NCI-H774 (cell line): ENCODE measurements at places on chromosomes 16 and 17.

DNA sequence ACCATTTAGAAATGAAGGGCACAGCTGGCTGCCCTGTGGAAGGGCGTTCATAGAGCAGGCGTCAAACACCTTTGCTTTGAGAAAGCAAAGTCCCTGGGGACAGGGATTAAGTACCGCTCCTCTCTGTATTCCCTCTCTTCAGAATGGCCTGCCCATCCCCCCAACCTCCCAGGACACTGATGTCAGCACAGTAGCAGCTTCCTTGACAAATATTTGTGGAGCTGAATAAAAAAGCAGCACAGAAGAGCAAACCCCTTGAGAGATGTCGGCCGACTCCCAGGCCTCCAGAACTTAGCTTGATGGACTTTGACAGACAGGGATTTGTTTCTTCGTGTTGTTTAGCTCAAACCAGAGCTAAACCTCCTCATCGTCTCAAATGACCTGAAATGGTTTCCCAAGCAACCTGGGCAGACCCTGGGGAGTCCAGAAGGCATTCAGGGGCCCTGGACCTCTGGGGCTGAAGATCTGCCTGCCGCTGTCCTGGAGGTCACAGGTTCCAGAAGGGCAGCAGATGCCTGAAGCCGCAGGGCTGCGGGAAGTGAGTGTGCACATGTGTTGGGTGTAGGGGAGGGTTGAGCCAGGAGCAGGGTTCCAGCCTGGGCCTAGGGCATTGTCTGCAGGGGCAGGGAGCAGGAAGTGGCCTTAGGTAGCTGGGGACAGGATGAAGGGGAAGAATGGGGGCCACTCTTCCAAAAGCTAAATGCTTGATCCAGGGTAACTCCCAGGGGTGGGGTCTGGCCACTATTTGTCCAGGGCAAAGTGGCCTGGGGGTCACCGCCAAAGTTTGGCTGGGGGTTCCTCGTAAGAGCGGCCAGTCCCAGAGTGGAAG lies 42.3 kb upstream of the NKD1 start:
- no peak for DNase-seq

DNA sequence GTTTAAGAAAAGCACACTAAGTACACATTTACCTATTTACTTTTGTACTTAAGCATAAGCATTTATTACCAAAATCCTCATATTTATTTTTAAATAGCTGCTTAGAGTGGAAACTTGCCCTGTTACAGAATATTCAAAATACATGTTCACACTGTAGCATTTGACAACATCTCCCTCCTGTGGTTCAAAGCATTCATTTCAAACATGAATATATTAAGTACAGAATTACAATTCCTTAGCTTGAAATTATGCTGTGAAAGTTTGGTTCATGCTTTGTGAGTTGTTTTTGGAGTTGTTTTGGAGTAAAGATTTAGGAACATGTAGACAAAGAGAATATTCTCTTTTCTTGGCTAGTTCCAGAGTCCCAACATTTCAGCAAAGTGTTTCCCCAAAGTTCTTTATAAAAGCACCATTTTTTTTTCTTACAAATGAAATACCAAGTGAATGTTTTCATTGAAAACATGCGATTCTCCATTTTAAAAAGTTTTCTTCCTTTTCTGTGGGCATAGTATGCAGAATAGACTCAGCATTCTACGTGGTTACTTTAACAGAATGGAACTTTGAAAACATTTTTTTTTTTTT lies 33.2 kb downstream of the TUBD1 start:
- peak; percentile 28 for DNase-seq

GRCh38 chr16:8108991-8109509 lies 481.3 kb downstream of the TMEM114 start:
- no peak for DNase-seq

DNA sequence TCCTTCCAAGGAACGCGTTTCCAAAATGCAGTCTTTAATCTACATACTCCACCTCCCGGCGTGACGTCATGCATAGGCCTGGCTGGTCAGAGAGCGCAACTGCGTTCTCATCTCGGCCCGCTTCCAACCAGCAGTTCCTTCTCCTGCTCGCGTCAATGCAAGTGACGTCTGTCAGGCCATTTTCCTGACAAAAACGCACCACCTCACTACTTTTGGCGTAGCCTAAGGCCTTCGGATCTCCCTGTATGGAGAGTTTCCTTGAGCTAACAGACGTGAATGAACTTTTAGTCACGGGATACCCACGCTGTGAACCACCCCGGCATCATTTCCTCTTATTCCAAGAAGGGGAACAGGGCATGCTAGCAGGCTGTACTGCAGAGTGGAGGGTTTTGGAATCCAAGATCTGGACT lies 25.0 kb downstream of the TEX14 start:
- peak; percentile 94 for DNase-seq

DNA sequence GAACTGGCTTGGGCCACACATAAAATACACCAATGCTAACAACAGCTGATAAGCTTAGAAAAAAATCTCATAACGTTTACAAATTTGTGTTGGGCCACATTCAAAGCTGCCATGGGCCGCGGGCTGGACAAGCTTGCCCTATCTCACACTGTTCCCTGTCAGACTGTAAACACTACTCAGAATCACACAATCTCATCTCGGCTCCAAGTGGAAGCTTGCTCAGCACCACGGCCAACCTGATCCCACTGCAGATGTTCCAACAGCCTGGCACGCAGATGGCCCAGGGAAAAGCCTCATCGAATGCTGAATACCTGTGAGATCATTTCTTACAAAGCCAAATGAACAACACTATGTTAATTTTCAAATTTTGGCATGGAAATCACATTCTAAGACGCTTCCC lies 125.8 kb downstream of the ANKRD11 start:
- no peak for DNase-seq

DNA sequence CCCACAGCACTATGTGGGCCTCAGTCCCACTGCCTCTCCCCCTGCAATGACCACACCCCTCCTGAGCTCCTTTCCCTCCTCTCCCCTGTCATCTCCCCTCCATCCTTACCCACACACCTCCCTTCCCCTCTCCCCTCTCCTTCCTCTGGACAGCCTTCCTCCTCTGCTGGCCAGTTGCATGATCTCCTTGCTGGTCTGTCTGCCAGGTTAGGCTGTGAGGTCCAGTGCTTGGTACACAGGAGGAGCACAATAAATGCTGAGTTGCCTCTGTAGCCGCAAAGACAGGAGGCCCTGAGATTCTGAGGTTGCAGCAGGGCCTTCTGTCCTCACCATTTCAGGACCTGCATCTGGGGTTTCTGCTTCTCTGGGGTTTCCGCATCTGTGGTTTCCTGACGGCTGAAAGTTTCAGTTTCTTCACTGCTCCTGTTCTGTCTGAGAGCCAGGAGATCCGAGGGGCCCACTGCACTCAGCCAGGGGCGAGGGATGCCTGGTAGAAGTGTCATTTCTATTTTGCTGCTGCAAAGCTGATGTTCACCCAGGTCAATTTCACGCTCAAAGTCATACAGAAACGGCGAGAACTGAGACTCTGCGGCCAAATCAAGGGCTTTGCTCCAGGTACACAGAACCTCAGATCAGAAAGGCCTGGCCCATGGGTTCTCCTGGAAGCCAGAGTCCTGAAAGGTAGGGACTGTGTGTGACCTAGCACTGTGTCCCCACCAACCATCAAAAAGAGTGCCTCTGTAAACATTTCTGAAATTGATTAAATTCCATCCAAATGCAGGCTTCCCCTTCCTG lies 4.6 kb upstream of the SLC12A3 start:
- DNase-seq: no peak

- no peak for DNase-seq
Observed at GRCh38 chr16:89727406-89728120, 6.2 kb downstream of the ZNF276 start.

DNA sequence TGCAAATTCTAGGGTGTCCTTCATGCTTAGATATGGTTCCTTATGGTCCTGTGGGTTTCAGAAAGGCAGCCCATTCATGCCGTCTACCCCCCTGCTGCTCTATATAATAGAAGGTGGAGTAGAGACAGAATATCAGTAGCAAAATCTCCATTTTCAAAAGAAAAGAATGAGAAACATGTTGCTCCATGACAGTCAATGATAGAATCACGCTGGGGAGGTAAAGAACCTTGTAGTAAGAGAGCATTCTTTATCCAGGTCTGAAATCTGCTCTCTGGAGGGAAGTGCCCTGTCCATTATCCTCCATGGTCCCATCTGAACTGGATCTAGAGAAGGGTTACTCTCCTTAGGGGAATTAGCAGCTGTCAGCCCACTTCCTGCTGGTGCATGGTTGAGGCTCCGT lies 272.8 kb downstream of the WWOX start:
- no peak for DNase-seq

DNA sequence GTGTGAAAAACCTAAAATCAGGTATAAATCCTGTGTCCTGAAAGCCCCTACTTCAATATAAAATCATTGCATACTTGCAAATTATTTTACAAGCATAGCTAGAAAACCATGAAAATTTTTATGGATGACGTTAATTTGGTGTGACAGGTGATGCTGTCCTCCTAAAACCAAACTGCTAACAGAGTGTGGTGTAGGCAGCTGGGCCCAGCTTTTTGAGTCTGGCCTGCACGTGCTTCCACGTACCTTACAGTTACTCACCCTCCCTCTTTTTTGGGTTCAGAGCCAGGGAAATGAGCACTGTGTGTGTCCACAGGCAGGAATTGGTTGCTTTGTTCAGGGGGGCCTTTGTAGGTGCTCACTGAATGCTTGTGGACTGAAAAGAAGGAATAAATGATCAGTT lies 36.4 kb downstream of the CLEC16A start:
- no peak for DNase-seq

- no peak for DNase-seq
Observed at GRCh38 chr16:68719993-68720489, 17.1 kb upstream of the CDH1 start.

DNA sequence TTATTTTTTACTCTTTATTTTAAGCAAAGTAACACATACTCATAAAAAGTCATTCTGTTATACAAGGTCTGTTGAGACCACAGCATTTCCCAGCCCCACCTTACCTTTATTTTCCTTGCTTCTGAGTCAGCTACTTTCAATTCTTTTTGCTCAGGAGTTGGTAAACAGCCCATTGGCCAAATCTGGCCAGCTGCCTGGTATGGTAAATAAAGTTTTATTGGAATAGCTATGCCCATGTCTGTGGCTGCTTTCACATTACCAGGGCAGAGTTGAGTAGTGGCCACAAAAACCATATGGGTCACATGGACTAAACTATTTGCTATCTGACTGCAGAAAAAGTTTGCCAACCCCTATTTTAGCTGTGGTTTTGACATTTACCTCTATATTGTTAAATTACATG lies 3.4 kb upstream of the NSRP1 start:
- DNase-seq: peak; percentile 75

GRCh38 chr16:56355221-56355620 lies 70.1 kb downstream of the AMFR start:
- no peak for DNase-seq

GRCh38 chr17:32111141-32111771 lies 31.0 kb upstream of the RHOT1 start:
- DNase-seq: peak; percentile 45

DNA sequence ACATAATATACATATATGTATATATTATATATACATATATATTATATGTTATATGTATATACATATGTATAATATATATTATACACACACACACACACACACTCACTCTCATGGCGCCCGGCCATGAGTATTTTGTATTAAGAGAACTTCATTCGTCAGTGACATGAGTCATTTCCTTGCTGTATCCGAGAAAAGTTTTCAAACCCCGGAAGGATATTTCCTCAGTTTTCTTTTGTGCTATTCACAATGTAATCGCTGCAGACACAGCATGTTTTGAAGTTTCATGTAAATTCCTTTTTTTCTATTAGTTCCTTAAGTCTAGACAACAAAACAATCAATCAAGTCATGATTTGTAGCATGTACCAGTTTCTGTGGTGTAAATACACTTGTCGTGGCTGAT lies 33.3 kb downstream of the OR1D5 start:
- DNase-seq: no peak

DNA sequence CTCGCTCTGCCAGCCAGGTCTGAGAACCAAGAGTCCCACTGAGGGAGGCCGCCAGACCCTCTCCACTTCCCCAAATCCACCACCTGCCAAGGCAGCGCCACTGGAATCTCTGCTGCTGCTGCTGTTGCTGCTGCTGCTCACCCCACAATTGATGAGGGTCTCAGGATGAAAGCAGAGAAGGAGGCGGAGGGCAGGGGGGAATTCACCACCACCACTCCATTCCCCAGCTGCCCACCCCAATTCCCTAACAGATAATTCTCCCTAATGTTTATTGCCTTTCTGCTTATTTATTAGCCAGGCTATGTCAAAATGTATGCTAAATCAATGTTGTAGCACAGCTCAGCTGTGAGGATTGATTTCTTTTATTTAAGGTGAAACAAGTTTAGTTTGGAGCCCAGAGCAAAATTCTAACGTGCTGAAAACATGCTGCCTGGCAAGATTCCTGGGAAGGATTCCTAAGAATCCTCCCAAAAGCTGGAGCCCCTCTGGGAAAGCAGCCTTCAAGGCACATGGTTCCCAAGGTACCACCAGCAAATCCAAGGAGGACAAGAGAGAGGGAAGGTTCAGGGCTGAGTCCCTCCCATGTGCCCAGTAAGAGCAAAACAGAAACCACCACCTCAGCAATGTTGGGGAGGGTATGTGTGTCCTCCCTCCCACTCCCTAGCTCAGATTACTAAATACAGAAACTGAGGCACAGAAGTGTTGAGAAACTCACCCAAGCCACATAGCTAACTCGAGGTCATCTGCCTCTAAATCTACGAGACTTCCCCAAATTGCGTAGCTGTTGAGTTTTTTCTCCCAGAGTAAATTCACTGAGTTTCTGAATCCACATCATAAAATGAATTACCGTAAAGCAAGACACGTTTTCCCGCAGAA lies 12.2 kb upstream of the CDH5 start:
- DNase-seq: no peak

DNA sequence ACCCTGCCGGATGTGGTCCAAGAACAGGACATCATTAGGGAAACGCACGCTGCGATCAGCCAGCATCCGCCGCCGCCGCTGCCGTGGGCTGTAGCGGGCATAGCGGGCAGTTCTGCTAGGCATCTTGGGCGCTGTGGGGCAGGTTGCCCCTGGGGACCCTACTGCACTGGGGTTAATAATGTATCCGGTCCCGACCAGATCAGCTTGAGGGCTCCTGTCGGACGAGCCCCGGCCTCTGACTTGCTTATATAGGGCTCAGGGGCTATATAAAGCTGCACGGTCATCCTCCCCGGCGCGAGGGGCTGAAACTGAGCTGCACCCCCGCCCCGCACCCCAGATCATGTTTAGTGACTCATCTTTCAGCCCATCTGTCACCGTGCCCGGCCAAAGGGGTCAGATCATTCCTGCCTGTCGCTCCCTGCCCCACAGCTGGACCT lies at the start of gene PPP1R27:
Gene PPP1R27, minus strand, starts transcription at position 220 of the 437 bp plus-strand sequence. Its CDS starts 97 bp downstream, at position 123.
- no peak for DNase-seq

- no peak for DNase-seq
Observed at GRCh38 chr16:56289416-56289815, 98.1 kb downstream of the GNAO1 start.
